ENCODE measurements at places on chromosomes 2 and 18.

DNA sequence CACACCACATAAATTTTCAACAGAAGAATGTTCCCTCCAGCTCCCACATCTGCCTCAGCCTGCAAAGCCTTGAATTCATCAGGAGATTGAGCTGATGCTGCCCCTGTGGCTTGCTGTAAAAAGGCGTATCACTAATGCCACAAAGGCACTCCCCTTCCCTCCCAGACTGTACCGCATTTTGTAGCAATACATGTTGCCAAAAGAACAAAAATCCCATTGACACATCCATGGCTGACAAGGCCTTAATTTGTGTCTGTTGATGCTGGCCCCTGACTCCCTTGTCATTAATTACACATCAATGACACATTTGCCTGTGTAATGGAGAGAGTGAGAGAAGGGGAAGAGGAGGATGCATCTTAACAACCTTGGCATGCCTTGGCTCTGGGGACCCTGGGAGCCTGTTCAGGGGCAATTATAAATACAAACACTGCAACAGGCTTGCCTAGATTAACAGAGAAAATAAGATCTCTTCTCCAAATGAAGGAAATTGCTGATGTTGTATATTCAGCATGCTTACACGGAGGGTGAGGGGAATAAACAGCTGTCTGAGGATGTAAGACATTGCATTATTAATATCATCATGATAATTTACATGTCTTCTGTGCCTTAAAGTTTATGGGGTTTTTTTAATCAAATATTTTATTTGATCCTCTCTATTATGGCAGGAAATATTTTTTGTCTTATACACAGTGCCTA is 264.0 kb downstream of the SUCLG1 start:
- DNase-seq, result no peak

- no peak for DNase-seq
Observed at GRCh38 chr2:197704434-197705120, 592 bp upstream of the MARS2 start.

DNA sequence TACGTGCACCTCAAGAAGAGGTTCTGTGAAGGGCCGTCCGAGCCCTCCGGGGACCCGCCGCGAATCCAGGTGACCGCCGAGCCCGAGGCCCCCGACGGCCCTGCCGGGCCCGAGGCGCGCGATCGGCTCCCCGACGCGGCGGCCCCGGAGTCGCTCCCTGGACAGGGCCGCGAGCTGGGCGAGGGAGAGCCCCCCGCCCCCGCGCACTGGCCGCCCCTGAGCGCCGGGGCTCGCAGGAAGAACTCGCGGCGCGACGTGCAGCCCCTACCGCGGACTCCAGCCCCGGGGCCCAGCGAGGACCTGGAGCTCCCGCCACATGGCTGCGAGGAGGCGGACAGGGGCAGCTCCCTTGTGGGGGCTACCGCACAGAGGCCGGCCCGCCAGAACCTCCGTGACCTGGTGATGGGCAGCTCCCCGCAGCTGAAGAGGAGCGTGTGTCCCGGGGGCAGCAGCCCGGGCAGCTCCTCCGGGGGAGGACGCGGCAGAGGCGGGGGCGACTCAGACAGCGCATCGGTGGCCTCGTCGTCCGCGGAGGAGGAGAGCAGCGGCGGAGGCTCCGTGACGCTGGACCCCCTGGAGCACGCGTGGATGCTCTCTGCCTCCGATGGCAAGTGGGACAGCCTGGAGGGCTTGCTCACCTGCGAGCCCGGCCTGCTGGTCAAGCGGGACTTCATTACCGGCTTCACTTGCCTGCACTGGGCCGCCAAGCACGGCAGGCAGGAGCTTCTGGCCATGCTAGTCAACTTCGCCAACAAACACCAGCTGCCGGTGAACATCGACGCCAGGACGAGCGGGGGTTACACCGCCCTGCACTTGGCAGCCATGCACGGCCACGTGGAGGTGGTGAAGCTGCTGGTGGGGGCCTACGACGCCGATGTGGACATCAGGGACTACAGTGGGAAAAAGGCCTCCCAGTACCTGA is 812 bp downstream of the SOWAHC start:
- DNase-seq, result no peak

DNA sequence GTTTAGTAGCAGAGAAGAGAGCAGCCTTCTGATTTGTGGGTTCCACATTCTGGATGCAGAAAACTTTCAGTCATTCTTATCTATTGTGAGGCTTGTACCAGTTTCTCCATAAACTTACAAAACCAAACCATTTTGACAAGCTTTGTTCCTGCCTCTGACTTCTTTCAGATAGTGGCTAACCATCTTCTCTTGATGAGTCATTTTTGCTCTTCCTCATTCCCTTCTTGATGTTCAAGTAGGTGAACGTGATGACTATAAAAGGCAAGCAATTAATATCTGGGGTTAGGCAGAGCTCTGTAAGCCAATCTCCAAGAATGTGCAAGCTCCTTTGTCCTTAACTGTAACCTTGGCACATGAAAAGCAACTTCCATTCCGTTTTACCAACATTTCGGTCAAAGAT is 2083.1 kb upstream of the PIK3C3 start:
- DNase-seq, result no peak

GRCh38 chr18:12236934-12237832 is 17.0 kb upstream of the CIDEA start:
- peak; percentile 62 for DNase-seq

GRCh38 chr2:74585406-74586185 is 31.1 kb downstream of the DOK1 start:
- peak; percentile 54 for DNase-seq

GRCh38 chr2:191439481-191439880 is 194.3 kb downstream of the MYO1B start:
- no peak for DNase-seq

GRCh38 chr2:140273958-140274357 is 1493.8 kb upstream of the NXPH2 start:
- DNase-seq, result no peak

GRCh38 chr2:72673279-72673678 is 152.6 kb downstream of the EXOC6B start:
- DNase-seq, result no peak

GRCh38 chr2:72743481-72743880 is 82.4 kb downstream of the EXOC6B start:
- no peak for DNase-seq

- DNase-seq, result peak; percentile 41
Observed at GRCh38 chr2:69741229-69741574, 732 bp upstream of the ANXA4 start.

GRCh38 chr2:240626531-240627300 is 1.4 kb downstream of the GPR35 start:
- peak; percentile 62 for DNase-seq

- no peak for DNase-seq
Observed at GRCh38 chr2:72011370-72011689, 136.3 kb downstream of the CYP26B1 start.

DNA sequence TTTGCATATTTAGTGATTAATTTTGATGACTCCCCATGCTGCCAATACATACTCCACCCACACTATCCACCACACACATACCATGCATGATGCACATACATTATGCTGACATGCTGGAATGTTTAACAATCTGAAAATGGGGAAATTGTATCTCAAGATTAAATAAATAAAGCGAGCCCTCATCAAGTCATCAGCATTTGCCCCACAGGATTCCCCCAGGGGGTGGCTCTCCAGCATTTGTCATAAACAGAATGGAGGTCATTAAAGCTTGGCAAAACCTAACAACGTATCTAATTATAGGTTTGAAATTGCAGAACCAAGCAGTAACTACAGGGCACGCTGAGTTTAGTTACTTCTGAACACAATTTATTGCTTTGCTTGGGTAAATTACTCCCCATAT is 141.2 kb upstream of the TACR1 start:
- no peak for DNase-seq

- no peak for DNase-seq
Observed at GRCh38 chr18:32445846-32446245, 24.8 kb downstream of the GAREM1 start.

- no peak for DNase-seq
Observed at GRCh38 chr2:157509744-157510143, 65.9 kb upstream of the CYTIP start.

- DNase-seq, result peak; percentile 9
Observed at GRCh38 chr18:51278045-51278649, 80.7 kb upstream of the MEX3C start.

GRCh38 chr18:6885992-6886796 is 156.7 kb downstream of the ARHGAP28 start:
- no peak for DNase-seq

GRCh38 chr2:68237404-68237803 is 14.9 kb downstream of the PPP3R1 start:
- DNase-seq, result no peak

DNA sequence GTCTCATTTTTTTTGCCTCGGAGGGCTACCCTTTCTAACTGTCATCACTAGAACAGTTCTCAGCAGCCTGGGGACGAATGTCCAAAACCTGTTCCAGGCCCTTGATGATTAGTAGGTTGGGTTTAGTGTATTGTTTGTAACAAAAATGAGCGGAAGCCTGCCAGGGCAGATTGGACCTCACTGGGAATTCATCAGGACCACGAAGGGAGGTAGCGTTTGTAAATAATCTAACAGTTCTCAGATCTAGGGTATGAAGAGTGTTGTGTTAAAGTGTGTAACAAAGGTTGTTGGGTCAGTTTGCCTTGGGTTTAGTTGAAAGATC is 799 bp downstream of the CEP68 start:
- no peak for DNase-seq

GRCh38 chr2:172555272-172555521 is 693 bp upstream of the PDK1 start:
- DNase-seq, result no peak

GRCh38 chr18:32761231-32761630 is 11.6 kb downstream of the KLHL14 start:
- DNase-seq, result no peak

- peak; percentile 4 for DNase-seq
Observed at GRCh38 chr2:105773568-105773967, 28.9 kb downstream of the NCK2 start.

DNA sequence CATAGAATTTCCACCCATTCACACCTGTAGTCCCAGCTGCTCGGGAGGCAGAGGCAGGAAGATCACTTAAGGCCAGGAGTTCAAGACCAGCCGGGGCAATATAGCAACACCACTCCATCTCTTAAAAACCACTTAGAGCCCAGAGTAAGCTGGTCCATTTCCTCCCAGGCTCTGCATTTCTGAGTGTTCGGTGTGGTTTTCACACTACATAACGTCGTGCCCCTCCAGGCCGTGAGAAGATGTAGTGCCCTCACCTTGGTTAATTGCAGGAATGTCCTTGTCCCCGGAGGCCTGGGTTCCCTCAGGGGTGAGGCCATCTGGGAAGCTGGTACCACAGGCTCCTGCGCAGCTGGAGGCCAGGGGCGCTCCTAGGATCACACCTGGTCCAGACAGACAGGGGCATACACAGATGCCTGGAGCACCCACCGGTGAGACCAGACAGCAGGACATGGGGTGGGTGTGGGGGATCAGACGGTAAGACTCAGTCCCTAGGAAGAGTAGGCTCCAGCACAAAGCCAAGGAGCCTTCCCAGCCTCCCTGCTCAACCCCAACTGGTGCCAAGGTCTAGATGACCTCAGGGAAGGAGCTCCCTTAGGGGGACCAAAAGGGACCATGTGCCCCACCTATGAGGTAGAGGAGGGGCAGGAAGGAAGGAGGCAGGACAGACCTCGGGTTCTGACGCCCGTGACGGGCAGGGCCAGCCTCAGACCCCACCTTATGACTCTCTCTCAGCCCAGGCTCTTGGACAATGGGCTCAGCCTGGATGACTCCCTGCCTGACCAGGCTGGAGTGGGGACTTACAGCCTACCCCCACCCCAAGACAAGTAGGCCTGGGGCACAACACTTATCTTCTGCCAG is 752 bp downstream of the ASTL start:
- DNase-seq, result no peak

DNA sequence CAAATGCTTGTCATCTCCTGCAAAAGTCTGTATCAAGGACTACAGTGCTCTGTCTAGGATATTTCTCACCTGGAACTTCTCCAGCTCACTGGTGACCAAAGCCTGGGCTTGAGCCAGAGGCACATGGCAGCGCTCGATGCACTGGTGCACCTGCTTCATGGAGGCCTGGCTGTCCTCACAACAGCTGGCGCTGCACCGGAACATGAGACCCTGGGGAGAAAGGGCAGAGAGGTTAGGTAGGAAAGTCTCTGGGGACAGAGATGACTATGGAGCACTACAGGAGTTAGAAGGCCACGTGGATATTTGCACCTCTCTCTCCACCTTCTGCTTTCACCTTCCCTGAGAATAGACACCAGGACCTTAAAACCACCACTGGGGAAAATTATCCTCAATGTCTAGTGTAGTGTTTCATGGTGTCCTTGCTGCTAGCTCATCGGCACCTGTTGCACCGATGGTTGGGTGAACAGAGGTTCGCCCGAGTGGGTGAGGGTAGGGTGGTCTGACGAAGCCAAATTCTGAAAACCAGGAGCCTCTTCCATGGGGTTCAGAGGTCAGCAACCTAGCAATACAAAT is 1.0 kb downstream of the FAM136A start:
- no peak for DNase-seq

GRCh38 chr2:157304811-157305722 is 20.6 kb downstream of the ERMN start:
- DNase-seq, result no peak

DNA sequence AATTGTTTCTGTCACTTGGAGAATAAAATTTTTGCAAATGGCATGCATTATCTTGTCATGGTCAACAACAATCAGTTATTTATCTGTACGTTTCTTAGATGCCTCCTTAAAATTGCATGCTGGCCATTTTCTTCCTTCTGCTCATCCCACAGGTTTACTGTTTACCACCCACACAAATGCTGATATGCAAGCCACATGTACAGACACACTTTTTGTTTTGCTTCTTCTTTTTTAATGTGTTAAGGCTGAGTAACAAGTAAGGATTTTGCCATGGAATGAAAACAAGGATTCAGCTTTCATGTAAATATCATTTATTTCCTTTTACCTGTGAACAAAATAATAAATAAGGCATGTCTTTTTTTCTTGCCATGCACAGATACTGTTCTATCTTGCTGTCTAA is 1077.1 kb upstream of the ZEB2 start:
- no peak for DNase-seq

GRCh38 chr2:200770847-200771246 is 40.9 kb upstream of the BZW1 start:
- DNase-seq, result no peak

- no peak for DNase-seq
Observed at GRCh38 chr2:237012577-237013267, 73.0 kb upstream of the COPS8 start.

DNA sequence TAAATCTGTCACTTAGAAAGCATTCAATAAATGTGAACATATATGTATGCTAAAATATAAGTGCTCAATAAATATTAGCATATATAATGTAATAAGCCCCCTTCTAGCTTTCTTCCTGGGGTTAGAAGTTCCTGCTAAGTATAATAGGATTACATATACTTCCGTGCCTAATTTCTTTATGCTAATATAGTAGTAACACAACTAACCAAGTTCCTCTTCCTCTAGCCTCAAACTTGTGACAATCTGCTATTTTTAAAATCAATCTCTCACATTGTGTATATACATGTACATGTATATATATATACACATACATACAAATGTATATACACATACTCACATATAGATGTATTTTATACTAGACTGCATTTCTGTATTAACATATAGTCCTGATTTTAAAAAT is 32.2 kb downstream of the TLK1 start:
- no peak for DNase-seq

Measured in CD4-positive, alpha-beta T cell treated with Interleukin-17A for 4 hours (primary cell).